ENCODE measurements at places on chromosomes 13 and 19. TPM values are rescaled to one million over a fixed set of nuclear protein-coding genes. Genes with fewer than 3 reads are reported as not detected.

GRCh38 chr13:19178901-19179593, 2.6 kb downstream of the TUBA3C start:
- no peak for DNase-seq

The ONECUT3 gene
- not detected for total RNA-seq

DNA sequence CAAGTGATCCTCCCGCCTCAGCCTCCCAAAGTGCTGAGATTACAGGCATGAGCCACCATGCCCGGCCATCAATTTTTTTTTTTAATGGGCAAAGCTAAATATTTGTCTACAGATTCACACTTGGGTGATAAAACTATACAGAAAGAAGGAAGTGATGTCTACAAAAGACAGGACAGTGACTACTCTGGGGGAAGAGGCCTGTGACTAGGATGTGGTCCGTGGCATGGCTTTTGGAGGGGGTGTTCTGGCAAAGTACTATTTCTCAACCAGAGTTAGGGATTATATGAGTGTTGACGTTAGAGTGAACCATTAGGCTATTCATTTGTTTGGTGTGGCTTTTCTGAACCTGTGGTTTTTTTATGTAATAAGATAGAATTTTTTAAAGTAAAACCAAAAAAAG, 42.7 kb downstream of the INSR start:
- no peak for DNase-seq

The PTPRH gene
- 18.4 TPM for total RNA-seq

DNA sequence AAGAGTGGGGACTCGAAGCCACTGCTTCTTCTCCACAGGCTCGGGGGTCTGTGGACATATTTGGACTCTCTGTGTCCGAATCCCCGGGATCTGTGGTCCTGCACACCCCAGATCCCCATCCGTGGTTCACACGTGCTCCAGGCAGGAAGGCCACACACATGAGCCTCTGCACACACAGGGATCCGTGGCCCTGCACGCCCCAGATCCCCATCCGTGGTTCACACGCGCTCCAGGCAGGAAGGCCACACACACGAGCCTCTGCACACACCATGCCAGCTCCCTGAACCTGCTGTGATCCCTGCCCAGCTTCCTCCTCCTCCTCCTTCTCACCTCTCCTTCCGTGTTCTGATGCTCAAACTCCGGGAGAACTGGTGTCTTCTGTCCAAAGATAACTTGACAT, 3.1 kb downstream of the TEX29 start:
- DNase-seq = no peak

- no peak for DNase-seq
Measured at GRCh38 chr13:73579574-73580274, 520.9 kb downstream of the KLF5 start.

DNA sequence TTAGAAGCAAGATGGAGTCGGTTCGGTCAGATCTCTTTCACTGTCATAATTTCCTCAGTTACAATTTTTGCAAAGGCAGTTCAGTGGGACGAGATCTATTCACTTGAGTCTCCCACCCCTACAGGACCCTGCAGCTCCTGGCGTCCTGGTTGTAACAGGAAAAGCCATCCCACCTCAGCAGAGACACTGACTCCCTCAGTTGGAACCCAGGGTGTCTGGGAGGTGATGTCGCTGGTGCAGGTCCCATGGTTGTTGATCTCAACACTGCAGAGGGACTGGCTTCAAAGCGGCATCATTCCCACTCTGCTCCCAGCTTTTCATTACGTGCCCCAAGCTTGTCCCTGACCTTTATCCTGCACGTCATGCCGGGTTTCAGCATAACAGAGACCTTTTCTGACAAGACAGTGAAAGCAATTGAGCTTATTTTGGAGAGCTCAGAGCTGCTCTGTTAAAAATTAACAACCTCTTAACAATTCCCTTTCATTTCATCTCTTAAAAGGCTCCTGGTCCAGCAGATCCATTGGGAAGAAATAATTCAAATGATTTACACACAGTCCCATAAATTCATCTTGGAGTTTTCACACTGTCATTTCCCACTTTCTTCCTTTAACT, 17.6 kb upstream of the COG3 start:
- DNase-seq = no peak

The RGCC gene
- total RNA-seq = not detected

- no peak for DNase-seq
Measured at GRCh38 chr13:97353927-97354675, 79.9 kb upstream of the RAP2A start.

The IGFL3 gene
- total RNA-seq = 0.53 TPM

GRCh38 chr19:10478903-10479384, 24.2 kb downstream of the KEAP1 start:
- DNase-seq = peak; percentile 79

The OR7D2 gene
- total RNA-seq = not detected

GRCh38 chr19:4745986-4746385, 22.3 kb upstream of the DPP9 start:
- no peak for DNase-seq

GRCh38 chr13:30572859-30573275, 44.9 kb upstream of the USPL1 start:
- DNase-seq = peak; percentile 65

GRCh38 chr13:60329221-60329923, 67.6 kb upstream of the TDRD3 start:
- peak; percentile 23 for DNase-seq

The ZNF324 gene
- 18.4 TPM for total RNA-seq

DNA sequence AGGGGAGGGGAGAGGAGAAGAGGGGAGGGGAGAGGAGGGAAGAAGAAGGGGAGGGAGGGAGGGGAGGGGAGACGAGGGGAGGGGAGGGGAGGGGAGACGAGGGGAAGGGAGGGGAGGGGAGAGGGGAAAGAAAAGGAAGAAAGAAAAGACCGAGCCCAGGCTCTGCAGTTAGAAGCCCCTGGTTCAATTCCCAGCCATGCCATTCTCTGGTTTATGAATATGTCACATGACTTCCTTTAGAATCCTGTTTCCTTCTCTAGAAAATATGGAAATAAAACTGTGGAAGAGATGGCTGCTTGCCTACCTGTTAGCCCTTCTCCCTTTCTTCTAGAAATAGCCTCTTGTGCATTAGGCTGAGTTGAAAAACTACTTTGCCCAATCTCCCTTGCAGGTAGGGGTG, 14.3 kb downstream of the TNNT1 start:
- DNase-seq = no peak

DNA sequence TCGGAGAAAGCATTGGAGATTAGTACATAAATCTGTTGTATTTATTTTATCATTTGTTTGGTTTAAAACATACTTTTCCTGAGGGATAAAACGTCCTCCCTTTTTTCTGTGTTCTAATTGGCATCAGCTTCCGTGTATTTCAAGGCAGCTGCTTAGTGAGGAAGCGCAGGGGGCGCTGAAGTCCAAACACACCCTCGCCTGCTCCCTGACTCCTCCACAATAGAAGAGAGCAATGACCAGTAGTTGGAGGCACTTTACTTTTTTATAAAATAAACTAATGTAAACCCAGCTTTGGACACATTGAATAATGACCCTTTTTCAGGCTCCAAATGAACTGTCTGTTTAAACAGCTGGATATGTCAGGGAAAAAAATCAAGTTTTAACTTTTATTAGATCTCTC, 79.9 kb downstream of the RNASEH2B start:
- no peak for DNase-seq

DNA sequence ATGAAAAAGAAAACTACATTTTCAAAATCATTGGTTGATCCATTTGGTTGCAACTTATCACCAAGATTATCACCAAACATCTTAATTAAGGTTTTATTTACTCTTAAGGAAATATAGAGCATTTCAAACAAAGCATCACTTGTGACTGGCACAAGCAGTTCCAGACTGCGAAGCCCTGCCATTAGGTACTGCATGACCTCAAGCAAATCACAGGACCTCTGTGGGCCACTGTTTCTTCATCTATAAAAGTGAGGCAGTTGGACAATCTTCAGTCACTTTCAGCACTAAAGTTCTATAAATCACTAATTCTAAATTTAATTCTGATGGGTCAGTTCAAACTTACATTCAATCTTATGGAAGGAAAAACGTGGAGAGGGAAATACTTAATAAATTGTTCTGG, 2.0 kb downstream of the ELF1 start:
- no peak for DNase-seq

The CGB8 gene
- total RNA-seq = 4.7 TPM

The HDGFL2 gene
- 53.9 TPM for total RNA-seq

DNA sequence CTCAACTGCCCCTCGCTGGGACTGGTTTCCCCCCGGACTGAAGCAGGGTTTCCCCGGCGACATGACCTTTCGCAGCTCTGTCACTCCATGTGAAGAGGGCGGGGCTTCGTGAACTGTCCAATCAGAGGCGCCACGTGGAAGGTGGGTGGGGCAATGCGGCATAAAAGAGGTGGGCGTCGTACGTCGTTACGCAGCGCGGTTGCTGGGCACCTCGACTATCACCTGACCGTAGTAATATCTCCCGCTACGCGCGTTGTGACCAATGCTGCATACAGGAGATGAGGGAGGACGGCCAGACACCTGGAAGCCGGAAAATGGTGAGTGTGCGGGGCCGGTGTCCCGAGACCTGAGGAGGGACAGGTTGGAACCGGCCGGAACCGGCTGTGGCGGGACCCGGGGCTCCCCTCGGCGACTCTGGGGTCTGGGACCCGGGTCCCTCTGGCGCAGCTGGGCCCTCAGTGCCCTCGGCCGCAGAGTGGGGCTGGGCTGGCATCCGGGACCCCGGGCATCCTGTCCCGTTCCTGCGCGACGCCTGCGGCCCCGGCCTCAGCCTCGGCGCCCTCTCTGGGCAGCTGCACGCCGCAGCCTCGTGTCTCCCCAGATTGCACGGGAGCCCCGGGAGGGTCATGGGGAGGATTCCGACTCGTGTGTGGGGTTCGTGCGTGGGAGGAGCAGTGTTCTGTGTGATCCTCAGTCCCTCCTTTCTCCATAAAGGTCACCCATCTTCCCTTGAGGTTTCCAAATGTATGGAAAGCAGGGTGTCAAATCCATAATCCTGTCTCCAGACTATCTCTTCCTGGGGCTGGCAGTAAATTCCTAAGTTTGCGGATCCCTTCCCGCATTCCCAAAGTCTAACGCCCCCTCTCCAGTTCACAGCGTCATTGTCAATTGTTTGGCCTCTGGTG, 32.2 kb downstream of the ZNF136 start:
- DNase-seq = no peak

GRCh38 chr13:50123862-50124535, 108.8 kb downstream of the KCNRG start:
- DNase-seq = peak; percentile 93
